GM06990 (cell line): ENCODE measurements at places on chromosomes 6 and 20.

DNA sequence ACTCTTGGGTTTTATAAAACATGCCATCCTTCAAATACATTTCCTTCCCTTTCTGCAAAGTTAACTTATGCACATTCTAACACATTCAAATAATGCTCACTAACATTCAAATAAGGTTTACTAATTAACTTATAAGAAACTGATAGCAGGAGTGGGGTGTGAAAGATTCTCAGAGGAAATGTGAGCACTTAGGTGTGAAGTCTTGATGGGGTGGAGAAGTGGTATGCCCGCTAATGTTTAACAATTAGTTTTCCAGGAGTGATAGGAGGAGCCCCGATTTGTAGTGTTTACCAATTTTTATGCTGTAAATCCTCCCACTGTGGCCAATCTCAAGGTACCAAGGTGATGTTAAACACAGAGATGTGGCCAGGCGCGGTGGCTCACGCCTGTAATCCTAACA lies 18.3 kb upstream of the DSN1 start:
- no peak for DNase-seq

DNA sequence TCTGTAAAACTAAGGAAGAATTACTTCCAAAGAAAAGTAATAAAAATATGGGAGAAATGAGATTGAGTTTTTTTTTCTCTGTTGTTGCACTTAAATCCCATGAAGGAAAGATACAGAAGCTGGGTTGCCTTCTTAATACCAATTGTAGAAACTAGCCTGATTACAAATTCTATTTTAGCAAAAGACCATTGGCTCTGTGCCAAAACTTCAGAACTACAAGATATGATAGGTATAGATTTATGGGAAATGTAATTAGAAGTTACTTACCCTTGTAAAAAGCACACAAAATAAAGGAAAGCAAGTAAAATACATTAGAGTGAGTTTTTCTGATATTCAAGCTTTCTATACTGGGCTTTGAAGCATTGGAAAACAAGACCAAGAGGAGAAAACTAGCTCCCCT lies 73.5 kb upstream of the SCGN start:
- no peak for DNase-seq

DNA sequence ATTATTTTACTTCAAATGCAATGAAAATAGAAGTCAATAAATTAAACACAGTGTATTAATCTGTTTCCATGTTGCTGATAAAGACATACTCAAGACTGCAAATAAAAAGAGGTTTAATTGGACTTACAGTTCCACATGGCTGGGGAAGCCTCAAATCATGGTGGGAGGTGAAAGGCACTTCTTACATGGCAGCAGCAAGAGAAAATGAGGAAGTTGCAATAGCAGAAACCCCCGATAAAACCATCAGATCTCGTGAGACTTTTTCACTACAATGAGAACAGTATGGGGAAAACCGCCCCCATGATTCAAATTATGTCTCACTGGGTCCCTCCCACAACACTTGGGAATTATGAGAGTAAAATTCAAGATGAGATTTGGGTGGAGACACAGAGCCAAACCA lies 82.2 kb downstream of the GPR63 start:
- no peak for DNase-seq

GRCh38 chr20:31670371-31671228 lies 32.9 kb downstream of the COX4I2 start:
- no peak for DNase-seq

- DNase-seq, result peak; percentile 83
These were observed 86.5 kb downstream of the LYRM4 start for GRCh38 chr6:5174244-5174643.

- DNase-seq, result no peak
These were observed 176.2 kb upstream of the AHI1 start for GRCh38 chr6:135673501-135674309.

GRCh38 chr6:5095236-5095635 lies 10.1 kb downstream of the PPP1R3G start:
- DNase-seq, result no peak
